MG63 (cell line): ENCODE measurements at places on chromosomes 12 and 14.

- no peak for DNase-seq
Observed at GRCh38 chr14:101068313-101069227, 165.0 kb upstream of the RTL1 start.

DNA sequence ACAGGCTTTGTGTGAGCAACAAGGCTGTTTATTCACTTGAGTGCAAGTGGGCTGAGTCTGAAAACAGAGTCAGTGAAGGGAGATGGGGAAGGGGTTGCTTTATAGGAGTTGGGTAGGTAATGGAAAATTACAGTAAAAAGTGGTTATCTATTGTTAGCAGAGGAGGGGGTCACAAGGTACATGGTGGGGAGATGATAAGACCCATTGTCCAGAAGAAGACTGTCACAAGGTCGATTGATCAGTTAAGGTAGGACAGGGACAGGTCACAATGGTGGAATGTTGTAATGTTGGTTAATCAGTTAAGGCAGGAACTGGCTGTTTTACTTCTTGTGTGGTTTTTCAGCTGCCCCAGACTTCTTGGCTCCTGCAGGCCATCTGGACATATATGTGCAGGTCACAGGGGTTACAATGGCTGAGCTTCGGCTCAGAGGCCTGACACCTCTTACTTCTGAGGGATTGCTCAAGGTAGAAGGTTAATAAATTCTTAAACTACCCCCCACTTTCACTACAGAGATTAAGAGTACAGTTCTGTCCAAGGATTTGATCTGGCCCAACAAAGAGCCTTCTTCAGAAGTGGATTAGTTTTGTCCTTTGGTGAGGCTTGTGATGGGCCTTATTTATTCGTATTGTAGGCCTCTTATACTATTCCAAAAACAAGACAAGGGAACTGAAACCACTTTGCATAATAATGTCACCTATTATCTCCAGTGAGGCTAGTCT is 13.8 kb upstream of the DHRS4 start:
- no peak for DNase-seq

GRCh38 chr12:44859998-44860689 is 16.0 kb downstream of the NELL2 start:
- DNase-seq, result no peak

GRCh38 chr12:82994117-82994516 is 307.4 kb downstream of the TMTC2 start:
- no peak for DNase-seq
